ENCODE measurements at places on chromosomes 12 and 14.

- peak; percentile 61 for DNase-seq
These were observed 26.2 kb downstream of the ANG start for GRCh38 chr14:20714593-20715250.

DNA sequence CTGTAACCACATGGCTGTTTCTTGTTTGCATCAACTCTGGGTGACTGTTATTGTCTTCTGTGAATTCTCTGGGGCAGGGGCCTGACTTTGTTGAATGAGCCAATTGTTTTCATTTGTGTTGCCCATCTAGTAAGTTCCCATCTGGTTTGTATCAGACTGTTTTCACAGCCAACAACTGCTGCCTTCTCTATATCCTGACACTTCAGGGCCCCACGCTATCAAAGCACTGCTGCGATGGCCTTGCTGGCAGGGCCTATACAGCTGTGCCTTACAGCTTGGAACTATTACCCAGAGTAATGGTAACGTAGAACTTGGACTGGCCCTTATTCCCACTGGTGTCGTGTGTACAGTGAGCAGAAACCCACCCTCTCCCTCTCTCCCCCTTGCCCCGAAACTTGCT lies 104.3 kb upstream of the DACT1 start:
- DNase-seq: peak; percentile 43

DNA sequence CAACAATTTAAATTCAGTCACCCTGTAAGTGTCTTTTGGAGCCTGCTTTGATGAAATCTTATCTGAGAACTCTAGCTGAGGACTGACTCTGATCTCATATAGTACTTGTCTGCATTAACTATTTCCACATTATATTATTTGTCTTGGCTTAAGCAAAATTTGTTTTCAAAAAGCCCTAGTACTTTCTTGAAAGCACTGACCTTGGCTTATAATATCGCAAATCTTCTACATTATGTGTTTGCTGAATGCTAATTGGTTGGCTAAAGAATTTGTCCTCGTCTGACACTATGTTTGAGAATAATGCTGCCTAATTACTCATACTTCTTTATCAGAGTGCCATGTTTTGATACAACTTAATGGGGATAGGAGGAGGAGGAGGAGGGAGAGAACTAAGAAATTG lies 46.9 kb upstream of the FLRT2 start:
- DNase-seq: no peak

- no peak for DNase-seq
These were observed 179.0 kb downstream of the FOXN3 start for GRCh38 chr14:89237921-89238529.

- no peak for DNase-seq
These were observed 18.7 kb upstream of the CREBL2 start for GRCh38 chr12:12592930-12593329.
